CD4-positive, alpha-beta T cell (primary cell): ENCODE measurements at places on chromosomes 13 and 19.

DNA sequence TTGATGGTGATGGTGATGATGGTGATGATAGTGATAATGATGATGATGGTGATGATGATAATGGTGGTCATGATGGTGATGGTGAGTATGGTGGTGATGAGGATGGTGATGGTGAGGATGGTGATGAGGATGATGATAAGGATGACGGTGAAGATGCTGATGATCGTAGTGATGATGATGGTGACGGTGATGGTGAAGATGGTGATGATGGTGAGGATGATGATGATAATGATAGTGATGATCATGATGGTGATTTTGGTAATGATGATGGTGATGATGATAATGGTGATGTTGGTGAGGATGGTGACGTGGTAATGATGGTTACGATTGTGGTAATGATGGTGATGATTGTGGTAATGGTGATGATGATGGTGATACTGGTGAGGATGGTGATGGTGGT lies 10.8 kb upstream of the BCAT2 start:
- DNase-seq = no peak

GRCh38 chr19:33740811-33741396 lies 55.8 kb upstream of the KCTD15 start:
- DNase-seq = no peak

- DNase-seq = no peak
Observed at GRCh38 chr13:94176561-94176960, 302.9 kb downstream of the DCT start.

GRCh38 chr13:26716984-26717383 lies 43.6 kb downstream of the GPR12 start:
- DNase-seq = no peak

DNA sequence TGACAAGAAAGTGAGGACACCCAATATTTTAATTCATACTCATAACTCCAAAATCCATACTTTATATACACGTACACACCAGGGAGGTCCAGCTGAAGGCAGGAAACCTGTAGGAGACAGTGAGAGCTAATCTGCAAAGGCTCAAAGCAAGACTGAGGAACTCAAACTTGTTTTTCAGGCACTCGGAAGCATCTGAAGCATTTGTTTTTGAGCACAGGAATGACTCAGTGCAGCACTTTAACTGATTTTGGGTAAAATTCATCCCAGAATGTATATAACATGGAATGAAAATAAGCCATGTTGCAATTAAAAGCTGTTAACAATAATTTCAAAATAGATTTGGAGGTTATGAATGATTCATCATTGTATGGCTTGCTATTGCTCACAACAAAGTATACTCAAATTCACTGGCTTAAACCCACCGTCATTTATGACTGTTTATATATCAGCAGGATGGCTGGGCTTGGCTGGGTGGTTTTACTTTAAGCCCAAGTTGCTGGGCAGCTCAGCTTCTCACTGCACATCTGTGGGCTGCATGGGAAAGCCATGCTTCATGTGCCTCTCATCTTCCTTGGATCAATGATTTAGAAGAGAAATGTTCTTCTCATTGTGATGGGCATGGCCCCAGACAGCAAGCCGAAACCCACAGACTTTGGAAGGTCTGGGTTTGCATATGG lies 177.0 kb downstream of the RFC3 start:
- DNase-seq = no peak

- DNase-seq = no peak
Observed at GRCh38 chr19:15989889-15990288, 41.1 kb downstream of the OR10H4 start.

- no peak for DNase-seq
Observed at GRCh38 chr19:13053238-13053637, 49.4 kb downstream of the LYL1 start.
